ENCODE measurements at places on chromosomes 2 and 18. TPM values are rescaled to one million over a fixed set of nuclear protein-coding genes. Genes with fewer than 3 reads are reported as not detected.

Gene AMER3
- total RNA-seq, result not detected

GRCh38 chr2:201777043-201777442 is 3.7 kb downstream of the ALS2 start:
- DNase-seq, result no peak

GRCh38 chr2:71747559-71747958 is 294.2 kb downstream of the DYSF start:
- DNase-seq, result no peak

- DNase-seq, result no peak
Measured at GRCh38 chr2:29700560-29700959, 220.8 kb downstream of the ALK start.

DNA sequence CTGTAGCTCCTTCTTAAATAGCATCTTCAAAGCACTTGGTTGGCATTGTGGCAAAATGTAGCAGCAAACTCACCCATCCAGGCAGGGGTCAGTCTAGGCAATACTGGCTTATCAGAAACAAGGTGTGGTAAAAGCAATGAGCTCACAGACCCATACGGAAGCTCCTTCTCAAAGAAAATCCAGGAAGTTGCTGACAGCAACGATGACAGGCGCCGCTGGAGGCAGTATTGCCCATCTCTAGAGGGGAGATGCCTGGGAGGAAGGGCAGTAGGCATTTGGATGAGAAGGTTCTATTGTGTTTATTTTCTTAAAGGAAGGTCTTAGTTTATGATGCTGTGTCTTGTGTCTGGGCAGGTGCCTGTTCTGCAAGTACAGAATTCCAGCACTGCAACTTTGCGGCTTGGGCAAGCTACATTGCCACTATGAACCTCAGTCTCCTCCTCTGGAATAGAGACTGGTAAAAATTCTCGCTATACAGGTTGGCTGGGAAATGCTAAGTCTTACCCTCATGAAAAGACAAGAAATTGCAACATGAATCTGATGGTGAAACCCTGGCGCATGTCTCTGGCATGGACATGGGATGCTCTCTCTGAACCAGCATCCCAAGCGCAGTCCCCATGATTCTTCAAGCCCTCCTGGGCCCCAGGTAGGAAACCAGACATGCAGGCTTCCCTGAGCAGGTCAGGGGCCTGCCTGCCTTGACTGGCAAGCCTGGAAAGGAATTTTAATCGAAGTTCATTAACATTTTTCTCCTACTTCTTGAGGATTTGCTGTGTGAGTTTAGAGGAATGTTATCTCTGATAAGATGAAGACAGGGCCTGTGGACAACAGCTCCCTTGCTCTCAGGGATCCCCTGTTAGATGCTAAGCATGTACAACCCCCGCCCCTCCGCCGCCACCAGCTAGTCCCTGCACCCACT is 156.0 kb downstream of the TFCP2L1 start:
- DNase-seq, result peak; percentile 7

Gene ASPRV1
- total RNA-seq, result 0.15 TPM

GRCh38 chr2:160371251-160372009 is 122.2 kb downstream of the RBMS1 start:
- DNase-seq, result peak; percentile 82

Gene PLA2R1
- 14.4 TPM for total RNA-seq

DNA sequence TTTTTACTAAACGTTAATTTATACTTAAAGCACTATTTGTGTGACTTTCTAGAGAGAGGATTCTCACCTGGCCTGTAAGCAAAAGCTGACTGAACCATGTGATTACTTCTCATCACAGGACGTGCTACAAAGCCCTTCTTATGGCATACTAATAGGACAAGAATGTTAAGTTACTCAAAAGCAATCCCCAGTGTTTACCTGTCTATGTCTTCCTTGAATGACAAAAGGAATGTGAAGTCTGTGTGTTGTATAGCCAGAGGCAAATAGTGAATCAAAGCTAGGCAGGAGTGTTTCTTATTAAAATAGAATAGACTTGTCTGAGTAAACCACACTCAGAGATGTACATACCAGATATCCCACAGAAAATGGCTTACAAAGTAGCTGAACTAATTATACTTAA is 1465.5 kb downstream of the SUCLG1 start:
- no peak for DNase-seq

- DNase-seq, result peak; percentile 96
Measured at GRCh38 chr2:227406177-227407031, 18.7 kb upstream of the SCYGR1 start.

GRCh38 chr2:43008388-43008787 is 216.0 kb upstream of the HAAO start:
- DNase-seq, result no peak

Gene GMPPA
- total RNA-seq, result 39.1 TPM

DNA sequence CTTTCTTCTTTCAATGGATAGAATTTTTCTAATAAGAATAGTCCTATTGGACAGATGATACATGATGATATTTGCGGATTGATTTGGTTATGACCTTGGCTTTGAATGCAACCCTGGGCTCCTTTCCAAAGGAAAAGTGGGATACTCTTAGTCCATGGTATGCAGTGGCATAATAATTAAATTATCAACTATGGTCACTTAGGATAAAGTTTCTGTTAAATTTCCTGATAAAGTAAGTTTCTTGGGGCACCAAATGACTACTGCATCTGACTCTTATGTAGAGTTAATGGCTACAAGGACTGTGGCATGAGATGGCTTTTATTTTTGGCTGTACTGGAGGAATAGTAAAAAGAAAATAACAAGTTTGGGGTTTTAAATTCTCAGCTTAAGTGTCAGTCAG is 126.7 kb downstream of the QPCT start:
- no peak for DNase-seq

Gene REG3A
- not detected for total RNA-seq

GRCh38 chr2:46148369-46148736 is 148.9 kb upstream of the EPAS1 start:
- DNase-seq, result no peak

Gene LYPD6
- total RNA-seq, result 3.1 TPM

Gene MEP1B
- total RNA-seq, result not detected

GRCh38 chr2:80126596-80127189 is 177.9 kb downstream of the LRRTM1 start:
- DNase-seq, result no peak

Gene WDR43
- total RNA-seq, result 60.6 TPM

DNA sequence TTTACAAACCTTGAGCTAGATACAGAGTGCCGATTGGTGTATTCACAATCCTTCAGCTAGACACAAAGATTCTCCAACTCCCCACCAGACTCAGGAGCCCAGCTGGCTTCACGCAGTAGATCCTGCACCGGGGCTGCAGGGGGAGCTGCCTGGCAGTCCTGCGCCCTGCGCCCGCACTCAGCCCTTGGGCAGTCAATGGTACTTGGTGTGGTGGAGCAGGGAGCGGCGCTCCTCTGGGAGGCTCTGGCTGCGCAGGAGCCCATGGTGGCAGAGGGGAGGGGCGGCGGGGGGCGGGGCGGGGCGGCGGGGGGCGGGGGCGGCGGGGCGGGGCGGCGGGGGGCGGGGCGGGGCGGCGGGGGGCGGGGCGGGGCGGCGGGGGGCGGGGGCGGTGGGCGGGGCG is 923.4 kb downstream of the SOCS6 start:
- DNase-seq, result no peak

DNA sequence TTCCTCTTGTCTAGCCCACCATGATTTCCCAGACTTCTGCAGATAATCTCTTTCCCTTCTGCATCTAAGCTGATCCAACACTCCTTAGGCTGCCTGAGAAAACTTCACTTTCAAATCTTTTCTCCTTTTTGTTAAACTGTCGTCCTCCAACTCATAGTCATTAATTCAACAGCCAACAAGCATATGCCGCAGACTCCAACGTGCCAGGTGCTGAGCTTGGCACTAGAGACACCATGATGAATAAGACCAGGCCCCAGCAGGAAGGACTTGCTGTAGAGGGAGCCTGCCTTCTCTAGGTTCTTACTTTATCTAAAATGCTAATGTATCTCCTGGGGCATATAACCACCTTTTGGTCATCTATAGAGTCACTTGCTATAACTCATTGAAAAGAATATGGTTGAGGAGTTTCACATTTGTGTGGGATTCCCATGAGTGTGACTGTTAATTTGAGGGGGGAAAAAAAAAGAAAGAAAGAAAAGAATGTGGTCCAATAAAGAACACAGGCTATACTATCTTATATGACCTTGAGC is 51.0 kb downstream of the ANKRD44 start:
- DNase-seq, result no peak

- DNase-seq, result no peak
Measured at GRCh38 chr2:100823665-100824438, 3.9 kb downstream of the NPAS2 start.

DNA sequence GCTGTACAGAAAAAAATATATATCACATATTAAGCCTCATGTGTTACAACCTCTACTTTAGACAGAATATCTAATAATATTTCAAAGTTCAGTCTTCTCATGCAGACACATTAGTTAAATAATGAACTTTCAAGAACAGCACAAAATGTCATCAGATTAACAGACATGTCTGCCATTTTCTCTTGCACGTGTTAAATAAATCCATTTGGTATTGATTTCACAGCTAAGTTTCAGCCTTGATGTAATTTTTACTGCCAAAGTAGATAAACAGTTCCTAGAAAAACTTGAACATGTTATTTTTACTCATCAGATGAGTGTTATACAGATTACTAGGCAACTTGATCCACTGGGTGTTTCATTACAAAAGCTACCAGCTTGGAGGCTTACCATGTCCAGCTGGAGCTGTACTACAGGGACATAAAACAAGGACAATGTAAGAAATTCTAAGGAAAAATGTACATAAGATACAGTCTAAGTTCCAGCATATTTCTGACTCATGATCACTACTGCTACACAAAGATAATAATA is 290.7 kb upstream of the DDX18 start:
- DNase-seq, result no peak

Gene ERFE
- total RNA-seq, result 1.2 TPM

Gene PCARE
- total RNA-seq, result not detected

DNA sequence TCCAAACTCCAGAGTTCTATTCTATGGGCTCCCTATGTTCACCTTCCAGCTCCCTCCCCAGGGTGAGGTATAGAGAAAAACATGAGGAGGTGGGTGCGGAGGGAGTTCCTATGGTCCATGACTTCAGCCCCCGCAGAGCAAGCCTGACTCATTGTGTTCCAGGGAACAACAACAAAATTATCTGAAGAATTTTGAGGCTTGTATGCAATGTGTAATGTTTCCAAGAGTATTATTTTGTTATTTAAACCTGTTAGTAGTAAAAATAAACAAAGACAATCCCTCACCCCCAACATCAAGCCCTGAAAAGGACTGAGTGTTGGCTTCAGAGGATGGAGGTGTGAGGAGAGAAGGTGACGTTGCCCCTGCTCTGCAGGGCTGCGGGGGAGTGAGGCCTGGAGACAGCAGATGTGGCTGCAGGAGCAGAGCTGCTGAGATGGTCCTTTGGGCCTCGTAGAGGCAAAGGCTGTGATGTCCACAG is 29.0 kb downstream of the LAMA3 start:
- DNase-seq, result peak; percentile 31

- no peak for DNase-seq
Measured at GRCh38 chr18:21662581-21662980, 42.0 kb downstream of the ABHD3 start.

DNA sequence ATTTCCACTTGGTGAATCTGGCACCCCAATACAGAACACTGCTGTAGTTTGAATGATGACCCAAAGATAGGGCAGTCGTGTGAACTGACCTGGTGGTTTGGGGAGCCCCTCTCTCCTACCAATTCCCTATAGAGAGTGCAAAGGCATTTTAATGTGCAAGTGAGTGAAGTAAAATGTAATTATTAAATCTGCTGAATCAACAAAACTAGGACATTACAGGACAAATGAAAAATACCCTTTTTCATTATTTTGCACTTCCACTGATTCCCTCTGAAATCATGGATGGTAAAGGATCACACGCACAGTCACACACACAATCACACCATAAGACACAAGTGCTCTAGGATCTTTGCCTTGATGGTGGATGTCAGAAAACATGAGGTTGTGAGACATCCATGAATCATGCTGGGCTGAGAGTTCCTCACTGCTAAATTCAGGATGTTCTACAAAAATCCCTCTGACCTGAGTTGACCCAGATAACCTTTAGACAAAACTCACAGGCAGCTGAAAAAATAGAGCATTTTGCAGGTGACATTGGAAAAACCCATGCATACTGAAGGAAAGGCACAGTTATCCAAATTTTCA is 197.4 kb downstream of the FBXO15 start:
- no peak for DNase-seq

- no peak for DNase-seq
Measured at GRCh38 chr18:49111191-49111988, 160.6 kb upstream of the SMAD7 start.

GRCh38 chr2:188050726-188051125 is 240.9 kb upstream of the GULP1 start:
- DNase-seq, result no peak

Gene ERICH2
- not detected for total RNA-seq

Gene IL18RAP
- not detected for total RNA-seq

- DNase-seq, result no peak
Measured at GRCh38 chr2:68721482-68722101, 13.0 kb upstream of the ARHGAP25 start.

Gene TUBA3E
- not detected for total RNA-seq

Gene RIF1
- total RNA-seq, result 55.3 TPM

DNA sequence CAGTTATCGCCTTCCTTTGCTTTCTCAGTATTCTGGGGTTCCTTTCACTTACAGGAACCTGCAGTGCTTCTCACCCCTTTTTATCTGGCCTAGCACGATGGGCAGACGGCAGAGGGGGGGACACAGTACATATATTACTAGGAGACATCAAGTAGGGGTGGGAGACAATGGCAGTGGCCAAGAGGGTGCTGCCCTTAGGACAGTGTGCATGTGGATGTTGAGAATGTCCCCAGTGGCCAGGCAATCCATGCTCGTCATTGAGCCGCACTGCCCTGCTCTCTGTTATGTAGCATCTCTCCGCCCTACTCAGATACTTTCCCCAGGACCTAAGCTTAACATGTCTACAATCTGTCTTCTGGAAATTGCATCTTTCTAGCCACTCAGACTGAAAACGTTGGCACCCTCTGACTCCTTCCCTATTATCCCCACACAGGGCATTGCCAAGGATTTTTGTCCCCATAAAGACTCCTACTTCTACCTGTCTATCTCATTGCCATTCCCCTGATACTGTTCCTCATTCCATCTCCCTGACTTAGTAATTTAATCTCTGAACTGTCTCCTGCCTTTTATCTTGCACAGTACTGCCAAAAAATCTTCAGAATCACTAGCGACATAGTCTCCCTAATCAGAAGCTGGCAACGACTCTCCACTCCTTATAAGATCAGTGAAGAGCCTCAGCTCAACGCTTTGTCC is 6.6 kb downstream of the DSG2 start:
- DNase-seq, result no peak

DNA sequence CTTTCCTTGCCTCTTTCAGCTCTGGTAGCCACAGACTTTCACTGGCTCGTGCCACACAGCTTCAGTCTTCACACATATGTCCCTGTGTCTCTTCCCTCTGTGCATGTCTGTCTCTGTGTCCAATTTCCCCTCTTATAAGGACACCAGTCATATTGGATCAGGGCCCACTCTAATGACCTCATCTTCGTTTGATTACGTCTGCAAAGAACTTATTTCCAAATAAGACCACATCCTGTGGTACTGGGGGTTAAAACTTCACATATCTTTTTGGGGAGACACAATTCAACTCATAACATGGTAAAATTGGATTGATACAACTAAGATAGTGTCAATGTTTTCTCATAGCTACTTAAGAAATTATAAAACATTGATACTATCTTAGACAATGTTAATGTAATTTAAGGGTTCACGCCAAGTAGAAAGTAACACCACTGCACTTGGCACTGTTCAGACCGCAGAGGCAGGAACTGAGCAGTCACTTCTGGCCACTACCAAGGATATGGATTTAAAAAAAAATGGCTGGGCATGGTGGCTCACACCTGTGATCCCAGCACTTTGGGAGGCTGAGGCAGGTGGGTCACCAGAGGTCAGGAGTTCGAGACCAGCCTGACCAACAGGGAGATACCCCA is 119.6 kb upstream of the EPAS1 start:
- no peak for DNase-seq
